ENCODE measurements at places on chromosomes 13 and 19.

DNA sequence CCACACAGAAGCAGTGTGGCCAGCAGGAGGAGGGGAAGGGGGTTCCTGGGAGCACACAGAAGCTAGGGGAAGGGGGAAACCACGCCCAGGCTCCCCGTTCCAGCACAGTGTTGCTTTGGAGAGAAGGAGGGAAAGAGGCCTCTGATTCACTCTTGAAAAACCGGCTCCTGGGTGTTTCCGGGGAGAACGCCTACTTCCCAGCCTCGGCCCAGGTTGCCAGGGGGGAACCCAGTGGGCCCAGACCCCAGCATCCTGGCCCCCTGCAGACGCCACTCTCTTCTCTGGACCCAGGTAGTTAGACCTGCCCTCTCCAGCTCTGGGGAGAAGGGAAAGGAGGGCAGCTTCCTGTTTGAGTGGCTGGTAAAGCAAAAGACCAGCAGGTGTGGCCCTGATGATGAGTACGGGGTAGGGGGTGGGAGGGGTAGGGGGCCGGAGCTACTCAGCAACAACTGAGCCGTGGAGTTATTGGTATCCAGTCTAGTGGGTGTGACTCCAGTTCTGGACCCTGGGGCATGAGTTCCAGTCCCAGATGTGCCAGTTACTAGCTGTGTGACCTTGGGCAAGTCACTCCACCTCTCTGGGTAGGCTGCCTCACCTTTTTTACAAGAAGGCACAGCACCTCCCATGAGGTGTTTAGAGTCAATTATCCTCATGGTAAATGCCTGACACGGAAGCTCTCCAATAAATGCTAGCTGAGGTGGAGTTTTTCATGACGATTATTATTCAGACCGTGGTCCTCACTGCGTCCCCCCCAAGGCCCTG lies 836 bp downstream of the GIPC1 start:
- DNase-seq = peak; percentile 39

GRCh38 chr19:43560687-43561086 lies 14.6 kb downstream of the XRCC1 start:
- no peak for DNase-seq

- DNase-seq = no peak
Measured at GRCh38 chr13:84843368-84843767, 955.9 kb downstream of the SLITRK6 start.

- no peak for DNase-seq
Measured at GRCh38 chr19:32201636-32202051, 143.8 kb upstream of the ZNF507 start.

DNA sequence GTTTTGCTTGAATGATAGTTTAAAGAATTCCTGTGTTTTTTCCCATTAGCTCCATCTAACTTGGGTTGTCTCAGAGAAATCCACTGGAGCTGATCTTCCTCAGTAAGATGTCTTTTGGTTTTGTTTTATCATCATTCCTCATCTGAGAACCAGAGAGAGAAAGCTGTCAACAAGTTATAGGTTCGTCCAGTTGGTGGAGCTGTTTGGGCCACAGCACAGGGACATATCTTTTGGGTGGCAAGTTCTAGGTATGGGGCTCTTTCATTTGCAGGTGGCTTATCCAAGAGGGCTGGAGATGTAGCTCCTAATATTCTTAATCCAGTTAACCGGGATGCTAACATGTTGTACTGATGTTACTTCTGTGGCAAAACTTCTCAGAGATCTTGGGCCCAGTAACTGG lies 174.2 kb downstream of the KCNRG start:
- no peak for DNase-seq

GRCh38 chr13:107743100-107743499 lies 472.2 kb downstream of the LIG4 start:
- DNase-seq = no peak

DNA sequence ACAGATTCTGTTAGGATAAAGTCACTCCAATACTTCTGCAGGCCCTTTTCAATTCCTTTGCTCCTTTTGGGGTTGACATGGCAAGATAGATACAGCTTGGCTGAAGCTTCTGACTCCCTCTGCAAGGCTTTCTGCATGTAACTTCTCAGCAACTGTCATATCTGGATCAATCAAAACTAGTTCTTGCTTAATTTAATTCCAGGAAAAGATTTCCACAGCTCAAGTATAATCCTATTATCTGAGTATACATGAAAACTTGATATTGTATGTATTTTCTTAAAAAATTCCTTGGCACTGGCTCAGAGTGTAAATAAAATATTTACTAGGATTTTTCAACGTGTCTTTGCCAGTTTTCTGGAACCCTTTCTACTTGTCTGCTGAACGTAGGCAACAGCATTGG lies 109.6 kb downstream of the STARD13 start:
- no peak for DNase-seq

- no peak for DNase-seq
Measured at GRCh38 chr13:44464471-44464870, 90.8 kb downstream of the SERP2 start.

GRCh38 chr19:31340042-31341025 lies 8.9 kb downstream of the TSHZ3 start:
- DNase-seq = no peak

DNA sequence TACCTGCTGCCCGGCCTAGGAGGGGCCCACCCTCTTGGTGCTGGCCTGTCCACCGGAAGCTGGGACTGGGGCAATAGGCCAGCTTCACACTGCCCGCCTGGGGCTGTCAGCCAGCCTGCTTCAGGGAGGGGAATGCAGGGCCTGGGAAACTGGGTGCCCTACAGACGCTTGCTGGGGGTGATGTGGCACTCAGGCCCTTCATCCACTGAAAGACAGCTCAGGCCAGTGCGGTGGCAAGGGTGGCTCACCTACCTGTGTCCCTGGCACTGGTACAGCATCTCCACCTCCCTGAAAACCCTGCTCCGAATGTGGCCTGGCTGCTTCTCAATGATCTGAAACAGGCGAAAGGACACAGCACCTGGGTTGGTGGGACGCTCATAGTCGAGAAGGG lies 7.8 kb downstream of the MKNK2 start:
- DNase-seq = no peak

- no peak for DNase-seq
Measured at GRCh38 chr19:35310811-35311465, 18.0 kb upstream of the CD22 start.

GRCh38 chr13:30268673-30269072 lies 38.7 kb downstream of the KATNAL1 start:
- DNase-seq = no peak

DNA sequence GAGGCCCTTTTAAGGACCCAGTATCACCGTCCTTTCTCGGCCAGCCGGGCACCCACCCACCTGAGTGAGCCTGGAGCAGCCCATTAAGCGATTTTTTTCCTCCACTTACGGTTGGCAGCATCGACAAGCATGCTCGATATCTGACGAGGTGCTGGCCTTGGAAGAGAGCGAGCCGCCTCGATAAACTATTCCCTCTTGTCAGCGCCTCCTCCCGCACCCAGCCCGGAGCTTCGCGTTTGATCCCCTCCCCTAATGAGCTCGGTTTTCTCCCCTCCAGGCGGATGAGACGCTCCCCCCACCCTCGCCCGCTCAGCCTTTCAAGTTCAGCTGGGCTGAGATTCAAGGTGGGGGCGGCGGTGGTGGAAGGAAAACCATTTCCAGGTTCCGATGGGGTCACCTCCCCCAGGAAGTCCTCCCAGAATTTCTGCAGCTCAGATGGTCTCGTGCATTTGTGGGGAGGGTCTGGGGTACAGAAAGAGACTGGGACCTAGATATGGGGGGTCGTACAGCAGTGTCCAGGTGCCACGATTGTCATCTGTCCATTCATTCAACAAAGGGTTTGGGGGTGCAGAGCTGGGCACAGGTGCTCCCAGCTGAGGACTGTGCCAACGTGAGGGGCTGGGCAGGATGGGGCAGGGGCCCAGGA lies 18.9 kb upstream of the ONECUT3 start:
- no peak for DNase-seq

DNA sequence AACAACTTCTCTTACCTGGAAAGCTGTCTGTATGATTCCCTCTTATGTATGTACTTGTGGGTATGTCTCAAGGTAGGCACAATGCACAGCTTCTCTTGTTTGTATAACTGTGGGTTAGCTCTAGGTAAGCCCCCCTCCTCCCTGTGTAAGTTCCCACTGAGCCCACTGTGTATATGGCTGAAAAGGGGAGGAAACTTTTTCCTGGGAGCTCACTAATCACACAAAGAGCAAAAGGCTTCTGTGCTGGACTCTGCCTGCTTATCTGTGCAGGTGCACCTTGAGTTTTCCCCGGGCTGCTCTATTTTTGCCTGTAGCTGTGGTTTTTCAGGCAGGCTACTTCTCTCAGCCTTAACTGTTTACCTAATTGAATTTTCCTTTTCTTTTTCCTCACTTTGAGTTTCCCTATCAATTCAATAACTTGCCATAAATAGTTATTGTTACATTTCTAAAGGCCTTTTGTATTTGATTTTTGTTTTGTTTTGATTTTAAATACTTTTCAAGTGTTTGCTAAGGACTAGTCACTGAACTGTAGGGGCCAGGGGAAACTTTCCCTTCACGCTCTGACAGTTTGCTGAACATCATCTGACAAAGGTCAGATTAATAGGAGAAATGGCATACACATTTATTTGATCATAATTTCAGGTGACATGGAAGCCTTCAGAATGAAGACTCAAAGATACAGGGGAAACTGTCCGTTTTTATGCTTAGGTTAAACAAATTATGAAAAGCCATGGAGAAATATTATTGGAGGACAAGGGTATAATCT lies 423.5 kb upstream of the ATXN8OS start:
- DNase-seq = no peak

DNA sequence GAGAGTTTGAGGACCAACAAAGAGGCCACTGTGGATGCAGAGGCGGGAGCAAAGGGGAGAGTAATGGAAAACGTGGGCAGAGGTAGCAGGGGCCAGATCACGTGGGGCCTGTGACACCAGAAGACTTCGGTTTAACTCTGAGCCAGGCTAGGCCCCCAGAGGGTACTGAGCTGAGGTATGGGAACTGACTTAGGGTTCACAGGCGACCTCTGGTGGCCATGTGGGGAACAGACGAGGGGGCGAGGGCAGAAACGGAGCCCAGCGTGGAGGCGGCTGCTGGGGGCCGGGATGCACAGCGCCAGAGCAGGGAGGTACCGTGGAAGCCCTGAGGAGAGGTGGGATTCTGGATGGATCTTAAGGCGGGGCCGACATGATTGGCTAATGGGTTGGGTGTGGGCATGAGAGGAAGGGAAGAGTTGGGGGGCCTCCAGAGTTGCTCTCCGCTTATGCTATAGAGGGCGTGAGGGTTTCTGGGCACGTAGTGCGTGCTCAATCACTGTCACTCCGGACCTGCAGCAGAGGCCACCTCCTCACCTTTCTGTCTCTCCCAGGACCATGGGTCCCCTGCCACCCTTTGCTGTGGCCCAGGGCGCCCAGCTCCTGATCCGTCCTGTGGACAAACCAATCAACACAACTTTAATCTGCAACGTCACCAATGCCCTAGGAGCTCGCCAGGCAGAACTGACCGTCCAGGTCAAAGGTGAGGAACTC lies 13.7 kb downstream of the PVR start:
- DNase-seq = peak; percentile 39

DNA sequence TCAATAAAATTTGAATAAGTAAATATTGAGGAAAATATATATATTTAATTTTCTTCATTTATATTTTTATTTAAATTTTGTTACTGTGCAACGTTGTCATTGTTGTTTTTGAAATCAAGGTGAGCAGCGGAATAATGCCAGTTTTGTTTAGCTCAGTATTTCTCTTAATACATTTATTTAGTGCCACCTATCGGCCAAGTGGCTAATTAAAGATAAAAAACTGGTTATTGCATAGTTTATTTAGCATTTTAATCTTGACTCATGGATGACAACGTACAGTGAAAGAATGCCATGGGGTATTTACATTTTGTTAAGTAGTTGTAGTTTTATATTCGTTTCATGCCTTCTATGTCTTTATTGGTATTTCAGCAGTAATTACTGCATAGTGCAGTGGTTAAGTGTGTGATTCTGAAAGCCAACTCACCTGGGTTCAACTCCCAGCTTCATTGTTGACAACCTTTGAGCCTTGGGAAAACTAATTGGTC lies 265.9 kb downstream of the MYO16 start:
- DNase-seq = no peak

DNA sequence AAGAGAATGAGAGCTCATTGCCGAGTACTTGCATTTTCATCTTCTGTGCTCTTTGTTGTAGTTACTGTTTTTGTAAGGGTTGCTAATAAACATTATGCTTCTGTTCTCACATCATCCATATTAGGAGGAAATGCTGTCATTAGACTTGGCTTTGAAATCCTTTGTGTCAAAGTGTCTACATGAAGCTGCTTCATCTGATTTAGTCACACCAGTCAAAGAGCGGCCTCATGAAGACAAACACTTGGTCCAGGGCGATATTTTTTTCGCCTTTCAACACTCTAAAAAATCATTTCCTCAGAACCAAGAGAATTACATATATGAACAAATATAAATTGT lies 105.0 kb downstream of the SPRY2 start:
- no peak for DNase-seq

GRCh38 chr19:6772028-6772865 lies at the start of gene VAV1:
VAV1 (plus strand) TSS chr19:6772708; CDS start chr19:6772808, 100 bp downstream.
- peak; percentile 84 for DNase-seq

DNA sequence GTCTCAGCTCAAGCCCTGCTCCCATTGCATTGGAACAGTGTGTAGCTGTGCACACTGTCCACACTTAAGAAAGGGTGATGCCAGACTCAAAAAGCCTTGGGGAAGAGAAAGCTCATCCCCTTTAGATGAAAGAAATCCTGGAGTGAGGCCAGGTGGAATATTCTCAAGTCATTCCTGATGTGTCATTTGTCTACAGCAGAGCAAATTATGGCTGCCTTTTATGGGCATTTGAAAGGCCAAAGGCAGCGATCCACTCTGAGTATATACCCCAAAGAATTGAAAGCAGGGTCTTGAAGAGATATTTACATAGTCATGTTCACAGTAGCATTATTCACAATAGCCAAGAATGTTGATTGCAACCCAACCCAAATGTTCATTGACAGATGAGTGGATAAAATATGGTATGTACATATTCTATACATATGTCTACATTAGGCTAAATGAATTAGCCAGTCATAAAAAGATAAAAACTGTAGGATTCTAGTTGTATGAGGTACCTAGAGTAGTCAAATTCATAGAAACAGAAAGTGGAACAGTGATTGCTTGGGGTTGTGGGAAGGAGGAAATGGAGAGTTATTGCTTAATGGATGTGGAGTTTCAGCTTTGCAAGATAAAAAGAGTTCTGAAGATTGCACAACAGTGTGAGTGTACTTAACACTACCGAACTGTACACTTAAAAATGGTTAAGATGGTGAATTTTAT lies 214.9 kb downstream of the KCNRG start:
- no peak for DNase-seq

GRCh38 chr13:99335603-99336002 lies 28.4 kb upstream of the GPR183 start:
- DNase-seq = no peak

DNA sequence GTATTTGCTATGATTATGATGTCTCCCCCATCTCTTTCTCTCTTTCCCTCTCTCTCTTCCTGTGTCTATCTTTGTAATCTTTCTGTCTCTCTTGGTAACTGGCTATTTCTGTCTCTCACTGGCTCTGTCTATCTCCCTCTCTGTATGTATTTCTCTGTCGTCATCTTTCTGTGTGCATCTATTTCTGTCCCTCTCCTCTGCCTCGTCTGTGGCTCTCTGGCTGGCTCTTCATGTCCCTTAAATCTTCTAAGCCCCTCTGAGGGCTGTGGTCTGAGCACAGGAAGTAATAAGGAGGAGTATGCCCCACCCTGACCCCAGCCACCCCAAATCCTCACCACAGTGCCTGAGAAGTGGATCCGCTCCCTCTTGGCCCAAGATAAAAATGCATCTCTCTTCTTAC lies 104.4 kb downstream of the DNAJC15 start:
- no peak for DNase-seq

- DNase-seq = no peak
Measured at GRCh38 chr19:9839415-9839814, 4.3 kb downstream of the PIN1 start.
